ENCODE measurements at places on chromosomes 12 and 14.

GRCh38 chr12:131511391-131511802, 199.5 kb upstream of the SFSWAP start:
- peak; percentile 0 for DNase-seq

DNA sequence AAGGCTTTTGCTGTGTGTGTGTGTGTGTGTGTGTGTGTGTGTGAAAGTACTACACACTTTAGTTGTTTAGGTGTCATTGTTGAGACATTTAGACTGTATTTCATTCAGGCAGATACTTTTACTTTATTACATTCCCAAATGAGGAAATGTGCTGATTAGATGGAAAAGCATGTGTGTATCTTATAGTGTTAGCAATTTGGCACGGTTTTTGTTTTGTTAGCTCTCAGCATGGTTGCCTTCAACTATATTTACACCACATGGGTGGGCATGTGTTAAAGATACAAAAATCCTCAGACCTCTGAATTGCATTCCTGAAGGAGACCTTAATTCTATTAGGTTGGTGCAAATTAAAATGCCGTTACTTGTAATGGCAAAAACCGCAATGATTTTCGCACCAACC, 879.5 kb downstream of the DIO2 start:
- no peak for DNase-seq

DNA sequence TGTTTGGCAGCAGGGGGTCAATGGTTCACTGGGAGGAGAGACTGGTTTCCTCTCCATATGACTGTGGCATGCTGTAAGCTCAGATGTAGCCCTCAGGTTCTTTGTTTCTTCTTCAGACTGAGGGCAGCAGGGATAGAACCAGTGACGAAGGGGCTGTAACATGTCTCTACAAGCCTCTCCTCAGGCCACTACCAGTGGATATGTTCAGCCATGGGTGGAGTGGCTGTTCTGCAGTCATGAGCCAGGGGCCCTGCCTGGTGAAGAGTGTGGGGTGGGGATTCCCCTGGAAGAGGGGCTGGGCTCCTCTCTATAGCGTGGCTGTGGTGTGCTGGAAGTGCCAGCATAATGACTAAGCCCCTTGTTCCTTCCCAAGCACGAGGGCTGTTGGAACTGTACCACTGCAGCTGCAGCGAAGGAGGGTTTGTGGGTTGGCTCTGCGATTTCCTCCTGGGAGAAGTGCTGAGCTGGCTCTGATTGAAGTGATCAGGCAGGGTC, 55.8 kb downstream of the CMAS start:
- DNase-seq, result peak; percentile 72

- DNase-seq, result no peak
These were observed 123.9 kb downstream of the PRMT8 start for GRCh38 chr12:3614806-3615466.

GRCh38 chr14:30389134-30389876, 169.7 kb upstream of the G2E3 start:
- peak; percentile 8 for DNase-seq

- DNase-seq, result no peak
These were observed 45.0 kb upstream of the GPR68 start for GRCh38 chr14:91289464-91289863.

DNA sequence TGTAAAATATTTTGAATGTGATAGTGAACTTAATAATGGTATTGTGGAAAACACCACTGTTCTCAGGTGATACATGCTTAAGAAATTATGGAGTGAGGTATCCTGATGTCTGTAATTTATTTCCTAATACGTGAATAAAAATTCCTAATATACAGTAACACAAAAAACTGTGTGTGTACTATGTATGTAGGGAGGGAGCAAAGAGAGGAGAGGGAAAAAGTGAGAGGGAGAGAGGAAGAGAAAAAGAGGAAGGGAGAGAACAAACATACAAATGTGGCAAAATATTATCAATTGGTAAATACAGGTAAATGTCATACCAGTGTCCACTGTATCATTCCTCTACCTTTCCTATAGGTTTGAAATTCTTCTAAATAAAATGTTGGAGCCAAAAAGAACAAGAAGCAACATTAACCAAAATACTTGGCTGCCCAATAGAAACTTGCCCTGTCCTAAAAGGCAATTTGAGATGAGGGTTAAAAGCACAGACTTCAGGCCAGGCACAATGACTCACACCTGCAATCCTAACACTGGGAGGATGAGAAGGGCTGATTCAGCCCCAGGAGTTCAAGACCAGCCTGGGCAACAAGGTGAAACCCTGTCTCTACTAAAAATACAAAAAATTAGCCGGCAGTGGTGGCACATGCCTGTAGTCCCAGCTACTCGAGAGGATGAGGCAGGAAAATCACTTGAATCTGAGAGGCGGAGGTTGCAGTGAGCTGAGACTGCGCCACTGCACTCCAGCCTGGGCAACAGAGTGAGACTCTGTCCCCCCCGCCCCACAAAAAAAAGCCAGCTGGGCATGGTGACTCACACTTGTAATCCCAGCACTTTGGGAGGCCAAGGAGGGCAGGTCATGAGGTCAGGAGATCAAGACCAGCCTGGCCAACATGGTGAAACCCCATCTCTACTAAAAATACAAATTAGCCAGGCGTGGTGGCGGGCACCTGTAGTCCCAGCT, 14.5 kb downstream of the R3HDM2 start:
- DNase-seq, result no peak

- no peak for DNase-seq
These were observed 59.5 kb downstream of the BCAT1 start for GRCh38 chr12:24889411-24889810.

DNA sequence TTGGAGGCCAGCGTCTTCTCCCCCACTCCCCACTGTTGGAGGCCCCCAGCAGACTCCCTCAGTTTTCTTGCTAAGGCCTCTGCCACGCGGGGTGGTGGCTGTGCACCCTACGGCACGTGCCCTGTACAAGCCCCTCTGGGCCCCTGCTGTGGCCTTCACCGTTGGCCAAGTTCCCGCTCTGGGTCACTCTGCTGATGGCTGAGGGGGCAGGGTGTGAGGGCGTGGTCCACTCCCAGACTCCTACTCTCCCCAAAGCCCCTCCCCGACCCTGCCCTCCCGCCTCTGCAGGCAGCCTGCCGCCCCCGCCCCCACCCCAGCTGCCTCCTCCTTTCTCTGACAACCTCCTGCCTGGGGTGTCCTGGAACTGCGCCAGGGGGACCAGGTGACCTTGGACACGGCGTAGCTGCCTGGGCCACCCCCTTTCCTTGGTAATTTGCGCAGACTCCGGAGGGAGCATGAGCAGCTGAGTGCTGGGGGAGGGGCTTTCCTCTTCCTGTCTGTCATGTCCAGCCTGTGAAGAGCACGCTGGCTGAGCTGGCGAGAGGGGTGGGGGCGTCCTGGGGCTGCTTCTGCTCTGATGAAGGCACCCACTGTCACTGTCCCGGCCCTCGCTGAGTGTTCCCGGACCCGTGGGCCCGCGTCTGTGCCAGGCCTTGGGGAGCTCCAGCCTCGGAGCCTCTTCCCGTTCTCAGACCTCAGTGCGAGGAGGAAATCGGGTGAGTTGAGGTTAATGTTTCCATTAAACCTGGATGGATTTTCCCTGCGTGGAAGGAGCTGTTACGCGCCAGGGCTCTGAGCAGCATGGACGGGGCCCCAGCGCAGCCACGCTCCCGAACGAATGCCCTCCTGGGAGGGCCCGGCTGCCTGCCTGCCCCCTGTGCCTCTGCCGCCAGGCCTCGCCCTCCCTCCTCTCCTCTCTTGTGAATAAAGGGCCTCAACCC, 85.0 kb downstream of the KIF26A start:
- DNase-seq, result no peak

- DNase-seq, result no peak
These were observed 138.8 kb upstream of the HMGA2 start for GRCh38 chr12:65685514-65685913.

DNA sequence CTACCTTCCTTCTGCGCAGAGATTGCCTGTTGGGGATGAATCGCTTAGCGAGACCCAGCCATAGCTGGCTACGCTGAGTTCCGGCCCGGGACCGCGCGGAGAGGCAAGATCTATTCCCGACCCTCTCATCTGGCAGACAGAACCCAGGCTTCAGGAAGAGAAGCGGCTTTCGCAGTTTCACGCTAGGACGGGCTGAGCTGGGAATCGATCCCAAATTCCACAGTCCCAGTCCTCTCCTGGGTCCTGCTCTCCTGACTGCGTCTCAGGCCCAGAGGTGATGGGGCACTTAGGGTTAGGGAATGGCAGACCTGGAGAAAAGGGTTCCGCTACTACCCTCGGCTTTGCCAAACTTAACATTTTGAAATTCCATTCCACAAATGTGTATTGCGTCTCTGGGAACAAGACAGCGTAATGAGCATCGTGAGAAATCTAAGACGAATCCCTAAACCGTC, 2.8 kb downstream of the PTPN21 start:
- no peak for DNase-seq

DNA sequence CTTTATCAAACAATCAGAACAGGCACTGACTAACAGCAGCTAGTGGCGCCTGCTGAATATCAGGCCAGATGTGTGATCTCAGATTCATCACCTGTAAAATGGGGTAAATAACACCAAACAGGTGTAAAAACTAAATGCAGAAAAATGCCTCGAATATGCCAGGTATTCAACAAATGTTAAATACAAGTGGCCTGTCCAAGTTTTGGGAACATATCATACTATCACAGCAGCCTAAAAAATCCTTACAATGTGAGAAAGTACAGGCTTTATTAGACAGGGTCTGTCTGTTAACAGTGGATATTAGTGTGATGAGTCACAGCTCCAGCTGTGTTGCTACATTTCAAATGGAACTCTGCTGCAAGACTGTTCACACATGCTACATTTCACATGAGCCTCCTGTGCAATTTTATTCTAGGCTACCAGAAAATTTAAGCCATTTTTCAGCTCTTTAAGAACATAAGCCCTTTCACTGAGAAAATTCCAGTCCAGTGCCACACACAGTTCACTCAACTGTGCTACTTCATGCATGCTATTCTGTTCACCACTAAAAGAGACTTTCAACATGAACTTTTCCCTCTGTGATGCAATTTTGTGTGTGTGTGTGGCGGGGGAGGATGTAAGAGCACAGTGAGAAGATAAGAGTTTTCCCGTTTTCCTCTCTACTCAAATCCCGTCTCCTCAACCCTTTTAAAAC, 56.7 kb downstream of the MSRB3 start:
- DNase-seq, result peak; percentile 69
